SK-N-MC (cell line): ENCODE measurements at places on chromosomes 1 and 21.
A peak's percentile ranks its signal among the peaks of the same experiment; 100 is the strongest.

- DNase-seq: no peak
Measured at GRCh38 chr1:21188235-21188634, 11.5 kb upstream of the EIF4G3 start.

DNA sequence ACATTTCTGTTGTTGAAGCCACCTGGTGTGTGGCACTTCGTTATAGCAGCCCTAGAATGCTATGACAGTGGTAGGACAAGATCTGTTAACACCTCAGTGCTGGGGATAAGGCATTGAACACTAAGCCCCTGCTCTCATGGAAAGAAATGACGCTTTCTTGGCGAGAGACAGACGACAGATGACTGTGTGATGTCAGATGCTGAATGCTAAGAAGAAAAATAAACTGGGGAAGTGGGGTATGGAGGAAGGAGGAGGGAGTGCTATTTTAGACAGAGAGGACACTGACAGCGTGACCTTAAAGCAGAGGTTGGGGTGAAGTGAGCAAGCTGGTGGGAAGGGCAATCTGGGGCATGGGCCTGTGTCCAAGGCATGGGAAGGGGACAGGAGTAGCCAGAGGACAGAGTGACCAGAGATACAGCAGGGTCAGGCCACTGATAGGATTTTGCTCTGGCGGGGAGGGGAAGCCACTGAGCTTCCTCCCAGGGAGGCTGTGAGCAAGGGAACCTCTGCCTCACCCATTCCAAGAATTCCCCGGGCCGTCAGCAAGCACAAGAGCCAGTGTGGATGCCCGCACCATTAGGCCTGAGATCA lies 15.2 kb downstream of the DOP1B start:
- DNase-seq: no peak

GRCh38 chr1:107479865-107480350 lies 339.1 kb downstream of the NTNG1 start:
- no peak for DNase-seq

DNA sequence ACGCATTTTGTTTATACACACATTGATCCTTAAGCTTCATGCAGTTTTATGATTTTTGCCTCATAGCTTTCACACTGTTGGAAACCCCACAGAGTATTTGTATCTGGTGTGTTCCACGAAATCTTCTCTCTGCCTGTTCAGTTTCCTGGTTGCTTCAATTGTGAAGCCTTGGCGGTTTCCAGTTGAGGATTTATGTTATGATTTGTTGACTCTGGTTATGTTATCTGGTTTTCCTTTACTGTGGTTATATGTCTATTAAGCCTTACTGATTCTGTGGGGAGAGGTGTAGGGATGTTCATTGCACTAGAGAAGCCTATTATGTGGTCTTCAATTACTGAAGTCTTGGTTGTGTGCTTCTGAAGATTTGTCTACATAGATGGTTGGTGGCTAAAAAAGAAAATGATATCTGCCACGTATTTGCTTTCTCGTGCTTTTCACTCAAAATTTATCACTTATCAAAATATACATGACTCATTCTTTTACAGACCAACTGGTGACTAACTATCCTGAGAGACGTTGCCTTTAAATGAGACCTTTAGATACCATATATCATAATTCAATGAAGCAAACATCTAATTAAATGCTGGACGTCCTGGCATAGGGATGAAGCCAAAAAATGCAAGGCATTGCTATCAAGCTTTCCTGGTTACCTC lies 488.0 kb upstream of the B3GALT2 start:
- no peak for DNase-seq

DNA sequence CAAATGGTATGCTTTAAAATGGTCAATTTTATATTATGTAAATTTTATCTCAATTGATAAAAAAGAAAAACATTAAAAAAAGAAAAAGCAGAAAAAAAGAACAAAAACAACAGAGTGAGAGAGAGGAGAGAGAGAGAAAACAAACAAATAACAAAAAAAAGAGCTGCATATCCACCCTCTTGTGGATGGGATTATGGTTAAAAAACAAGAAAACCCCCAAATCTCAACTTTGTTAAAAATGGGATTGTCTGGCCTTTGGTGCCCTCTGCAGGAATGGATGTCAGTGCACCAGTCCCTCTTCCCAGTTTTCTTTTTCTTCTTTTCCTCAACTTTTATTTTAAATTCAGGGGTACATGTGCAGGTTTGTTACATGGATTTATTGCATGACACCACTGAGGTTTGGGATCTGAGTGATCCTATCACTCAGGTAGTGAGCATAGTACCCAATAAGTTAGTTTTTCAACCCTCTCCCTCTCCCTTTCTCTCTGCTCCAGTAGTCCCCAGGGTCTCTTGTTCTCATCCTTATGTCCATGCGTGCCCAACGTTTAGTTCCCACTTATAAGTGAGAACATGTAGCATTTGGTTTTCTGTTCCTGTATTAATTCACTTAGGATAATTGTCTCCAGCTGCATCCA lies 28.1 kb downstream of the RNF187 start:
- peak; percentile 37 for DNase-seq

- DNase-seq: no peak
Measured at GRCh38 chr1:158425027-158425426, 1.0 kb downstream of the OR10K2 start.

GRCh38 chr21:25682382-25682781 lies 43.3 kb downstream of the JAM2 start:
- no peak for DNase-seq

- DNase-seq: no peak
Measured at GRCh38 chr21:42591170-42591869, 62.1 kb upstream of the PDE9A start.

- DNase-seq: no peak
Measured at GRCh38 chr1:27517907-27518718, 28.1 kb upstream of the WASF2 start.

GRCh38 chr1:108200687-108201051 lies 526 bp upstream of the SLC25A24 start:
- DNase-seq: peak; percentile 68
